ENCODE measurements at places on chromosomes 7 and 10. TPM values are rescaled to one million over a fixed set of nuclear protein-coding genes. Genes with fewer than 3 reads are reported as not detected.

The IRF5 gene
- 10.0 TPM for total RNA-seq

The KCNIP2 gene
- 0.66 TPM for total RNA-seq

The KIAA1217 gene
- total RNA-seq: 2.8 TPM

The CRHR2 gene
- total RNA-seq: not detected

The CCAR1 gene
- total RNA-seq: 82.1 TPM

The AASS gene
- 0.06 TPM for total RNA-seq

The OPN1SW gene
- total RNA-seq: not detected

The LIPM gene
- total RNA-seq: not detected

The OGDHL gene
- 0.07 TPM for total RNA-seq

The LIPJ gene
- not detected for total RNA-seq

The TUBB8 gene
- not detected for total RNA-seq

The CALHM3 gene
- 0.38 TPM for total RNA-seq

The ANXA8 gene
- total RNA-seq: 32.8 TPM

The ODAD2 gene
- not detected for total RNA-seq

The OPN4 gene
- not detected for total RNA-seq

The FRMD4A gene
- total RNA-seq: 4.5 TPM

The DTX2 gene
- total RNA-seq: 41.7 TPM
